ENCODE measurements at places on chromosomes 7 and 10.

GRCh38 chr7:21771906-21772610, 173.6 kb downstream of the CDCA7L start:
- no peak for DNase-seq

- DNase-seq = no peak
Observed at GRCh38 chr10:38038107-38038931, 27.8 kb downstream of the ZNF33A start.

- DNase-seq = peak; percentile 33
Observed at GRCh38 chr7:142384493-142384922, 126.7 kb upstream of the PRSS58 start.

DNA sequence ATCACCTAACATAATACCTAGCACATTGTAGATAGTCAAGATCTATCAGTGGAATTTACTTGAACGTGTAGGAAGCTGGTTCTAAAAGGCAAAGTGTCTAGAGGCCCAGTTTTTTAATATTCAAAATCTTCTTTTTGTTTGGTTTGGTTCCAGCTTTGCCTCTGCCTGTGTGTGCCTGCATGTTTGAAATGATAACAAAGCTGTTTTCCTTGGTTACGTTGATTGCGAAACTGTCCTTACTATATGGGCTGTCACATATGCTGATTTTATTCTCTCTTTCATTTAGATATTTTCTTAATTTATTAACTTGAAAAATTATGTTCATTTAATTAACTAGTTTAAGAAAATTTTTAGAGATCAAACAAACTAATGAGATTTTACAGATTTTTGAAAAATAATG, 237.3 kb downstream of the SEMA3A start:
- DNase-seq = no peak

- DNase-seq = no peak
Observed at GRCh38 chr7:138125598-138126111, 49.4 kb downstream of the AKR1D1 start.

- no peak for DNase-seq
Observed at GRCh38 chr7:27693794-27694193, 31.1 kb upstream of the HIBADH start.

- no peak for DNase-seq
Observed at GRCh38 chr7:157318015-157318706, 18.6 kb upstream of the DNAJB6 start.

DNA sequence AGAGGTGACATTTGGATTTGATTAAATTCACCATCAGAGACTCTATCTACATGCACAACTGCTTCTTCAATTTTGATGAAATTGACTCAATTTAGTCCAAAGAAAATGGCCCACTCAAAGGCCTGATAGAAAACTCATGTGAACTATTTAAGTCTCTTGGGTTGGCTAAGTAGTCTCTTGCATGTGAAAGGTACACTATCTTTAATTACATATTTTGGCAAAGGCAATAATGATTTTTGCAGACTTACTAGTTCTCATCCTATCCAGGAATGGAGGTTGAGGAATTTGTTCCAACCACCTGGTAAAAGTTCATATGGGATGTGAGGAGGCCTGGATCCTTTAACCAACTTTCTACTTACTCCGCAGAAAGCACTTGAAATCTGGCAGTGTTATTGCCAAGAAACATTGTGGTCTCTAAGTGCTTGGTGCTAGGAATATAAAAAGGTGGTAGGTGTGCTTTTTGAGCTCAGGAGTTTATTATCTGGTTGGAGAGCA, 618.6 kb upstream of the MKI67 start:
- DNase-seq = no peak

DNA sequence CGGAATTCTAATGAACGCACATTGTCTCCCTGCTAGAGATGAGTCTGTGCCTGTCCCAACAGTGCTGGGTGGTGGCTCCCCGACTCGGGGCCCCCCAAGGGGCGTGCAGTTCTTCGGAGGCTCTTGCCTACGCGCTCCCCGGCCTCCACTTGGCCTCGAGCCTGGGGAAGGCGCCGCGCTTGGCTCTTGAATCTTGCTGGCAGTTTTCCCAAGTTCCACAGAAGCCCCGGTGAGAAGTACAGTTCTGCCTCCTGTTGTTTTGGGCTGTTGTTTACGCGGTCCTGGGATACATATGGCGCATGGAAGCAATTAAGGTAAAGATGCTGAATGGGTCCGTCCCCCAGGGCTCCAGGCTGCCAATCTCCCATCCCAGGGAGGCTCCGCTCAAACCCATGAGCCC, 32.6 kb upstream of the UNCX start:
- DNase-seq = no peak

- DNase-seq = no peak
Observed at GRCh38 chr10:28036587-28036986, 37.7 kb upstream of the ODAD2 start.

- DNase-seq = no peak
Observed at GRCh38 chr10:124249812-124250432, 156.5 kb upstream of the CHST15 start.

DNA sequence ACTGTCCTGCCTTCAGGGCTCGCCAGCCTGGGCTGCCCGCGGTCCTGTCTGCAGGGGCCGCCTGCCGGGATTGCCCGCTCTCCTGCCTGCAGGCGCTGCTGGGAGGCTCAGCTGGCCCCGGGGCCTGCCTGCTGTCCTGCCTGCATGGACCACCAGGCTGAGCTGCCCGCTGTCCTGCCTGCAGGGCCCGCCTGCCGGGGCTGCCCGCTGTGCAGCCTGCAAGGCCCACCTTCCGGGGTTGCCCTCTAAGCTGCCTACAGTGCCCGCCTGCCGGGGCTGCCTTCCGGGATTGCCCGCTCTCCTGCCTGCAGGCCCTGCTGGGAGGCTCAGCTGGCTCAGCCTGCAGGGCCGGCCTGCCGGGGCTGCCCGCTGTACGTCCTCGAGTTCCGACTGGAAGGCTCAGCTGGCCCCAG, 164.4 kb downstream of the GLRX3 start:
- DNase-seq = peak; percentile 50

DNA sequence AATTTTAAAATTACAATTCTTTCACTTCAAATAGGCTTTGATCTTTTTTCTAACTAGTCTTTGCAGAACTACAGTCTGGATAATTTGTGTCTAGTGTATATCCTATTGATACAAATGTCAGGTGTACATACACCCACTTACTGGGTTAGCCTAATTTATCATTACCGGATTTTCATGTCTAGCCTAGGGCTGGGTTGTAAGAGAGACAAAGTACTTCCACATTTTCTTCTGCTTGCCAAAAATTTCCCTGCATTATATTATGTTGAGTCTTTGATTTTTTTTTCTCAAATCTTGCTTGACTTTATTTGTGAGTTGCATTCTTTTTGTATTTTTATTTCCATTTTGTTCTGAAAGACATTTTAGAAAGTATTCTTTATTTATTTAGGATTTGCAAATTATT, 284.8 kb upstream of the FZD8 start:
- no peak for DNase-seq

- no peak for DNase-seq
Observed at GRCh38 chr10:19683356-19683755, 132.9 kb upstream of the PLXDC2 start.

DNA sequence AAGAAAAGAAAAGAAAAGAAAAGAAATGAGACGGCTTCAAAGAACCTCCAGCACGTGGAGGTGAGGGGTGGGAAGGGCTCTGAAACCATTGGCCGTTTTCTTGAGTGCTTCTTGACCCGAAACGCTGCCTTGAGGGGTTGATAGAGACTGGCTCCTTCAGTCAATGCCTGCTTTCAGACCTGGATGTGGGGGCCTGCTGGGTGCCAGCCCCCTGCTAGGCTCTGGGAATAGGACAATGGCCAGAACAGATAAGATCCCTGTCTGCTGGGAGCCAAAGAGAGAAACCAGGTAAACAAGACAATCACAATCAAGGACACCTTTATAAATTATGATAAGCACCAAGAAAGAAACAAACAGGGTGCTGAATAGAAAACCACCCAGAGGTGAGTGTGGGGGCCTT, 27.7 kb downstream of the ZMIZ1 start:
- no peak for DNase-seq

- no peak for DNase-seq
Observed at GRCh38 chr10:72315611-72316385, 38.9 kb downstream of the DNAJB12 start.

- DNase-seq = no peak
Observed at GRCh38 chr7:114823290-114823689, 98.6 kb upstream of the MDFIC start.

GRCh38 chr7:142438235-142438922, 180.5 kb upstream of the PRSS58 start:
- DNase-seq = no peak

DNA sequence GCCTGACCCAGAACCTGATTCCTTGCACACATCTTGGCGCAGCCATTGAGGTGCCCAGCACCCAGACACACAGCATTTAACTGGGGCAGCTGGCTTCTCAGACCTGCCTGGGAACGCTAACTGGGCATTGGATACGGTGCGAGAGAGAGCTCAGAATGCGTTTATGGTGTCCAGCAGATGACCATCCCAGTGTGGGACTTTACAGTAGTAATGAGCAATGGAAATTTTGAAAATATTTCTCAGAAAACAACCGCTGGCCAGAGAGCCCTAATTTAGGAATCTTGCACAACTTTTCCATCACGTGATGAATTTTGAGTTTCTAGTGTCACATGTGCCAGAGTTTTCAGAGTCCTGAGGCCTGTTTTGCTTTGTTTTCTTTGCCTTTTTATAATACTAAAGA, 78.2 kb upstream of the SEC61G start:
- DNase-seq = no peak

DNA sequence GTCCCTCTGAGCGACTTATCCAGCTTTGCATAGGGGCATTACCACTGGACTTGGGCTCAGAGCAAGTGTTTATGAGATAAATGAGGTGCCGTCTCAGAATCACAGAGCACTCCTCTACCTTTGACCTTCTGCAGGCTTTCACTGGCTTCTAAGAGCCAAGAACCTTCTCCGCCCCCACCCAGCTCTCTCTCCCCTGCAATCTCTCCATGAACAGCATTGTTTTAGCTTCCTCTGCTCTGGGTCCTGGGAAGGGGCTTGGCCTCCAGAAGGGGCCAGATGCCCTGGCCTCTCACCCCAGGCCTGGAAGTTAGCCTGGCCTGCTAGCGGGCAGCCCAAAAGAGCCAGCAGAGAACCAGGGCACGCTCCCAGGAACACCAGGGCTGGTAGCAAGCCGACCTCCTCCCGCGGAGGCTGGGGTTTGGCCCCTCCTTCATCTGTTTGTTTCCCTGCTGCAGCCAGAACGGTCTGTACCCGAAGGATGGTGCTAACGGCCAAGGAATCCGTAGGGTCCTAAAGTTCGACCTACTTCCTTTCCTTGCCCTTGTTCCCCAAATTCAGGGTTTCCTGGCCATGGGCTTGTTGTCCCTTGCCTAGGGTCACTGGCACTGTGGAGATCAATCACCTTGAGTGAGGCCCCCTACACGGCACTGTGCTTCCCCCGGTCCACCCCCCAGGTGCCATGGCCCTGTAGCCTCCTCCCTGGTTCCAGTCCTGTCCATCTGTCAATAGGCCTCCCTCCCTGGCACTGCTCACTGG, 18.7 kb upstream of the DDIT4 start:
- DNase-seq = no peak

DNA sequence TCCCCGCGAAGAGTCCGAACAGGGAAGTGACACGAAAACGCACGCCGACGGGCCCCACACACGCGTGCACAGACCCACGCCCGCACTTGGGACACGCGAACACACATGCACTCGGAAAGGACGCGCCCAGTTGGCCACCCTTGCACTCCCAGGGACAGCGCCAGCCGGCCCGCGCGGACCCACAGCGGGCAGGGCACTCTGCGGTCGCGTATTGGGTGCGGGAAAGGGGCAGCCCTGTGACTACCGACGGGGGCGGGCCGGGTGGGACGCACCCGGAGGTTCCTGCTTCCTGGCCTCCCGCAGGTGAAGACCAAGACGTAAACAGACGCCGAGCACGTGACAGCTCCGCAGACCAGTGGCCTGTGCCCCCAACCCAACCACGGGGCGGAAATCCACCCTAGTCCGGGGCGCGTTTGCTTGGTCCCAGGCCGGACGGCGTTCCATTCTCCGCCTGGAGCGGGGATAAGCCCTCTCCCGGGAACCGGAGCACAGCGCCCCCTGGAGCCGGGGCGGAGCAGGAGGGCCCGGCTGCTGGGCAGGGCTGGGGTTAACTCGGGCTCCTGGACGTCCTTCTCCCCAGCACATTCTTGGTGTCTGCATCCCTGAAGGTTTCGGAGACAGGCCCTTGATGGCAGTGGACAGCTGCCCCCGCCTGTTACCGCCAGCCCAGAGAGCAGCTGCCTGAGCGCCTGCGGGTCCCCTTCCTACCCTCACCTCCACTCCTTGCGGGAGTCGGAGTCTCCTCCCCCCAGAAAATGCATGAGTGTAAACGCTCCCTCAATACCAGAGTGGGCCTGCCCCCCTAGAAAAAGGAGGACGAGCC, 2.0 kb upstream of the LZTS2 start:
- peak; percentile 64 for DNase-seq

DNA sequence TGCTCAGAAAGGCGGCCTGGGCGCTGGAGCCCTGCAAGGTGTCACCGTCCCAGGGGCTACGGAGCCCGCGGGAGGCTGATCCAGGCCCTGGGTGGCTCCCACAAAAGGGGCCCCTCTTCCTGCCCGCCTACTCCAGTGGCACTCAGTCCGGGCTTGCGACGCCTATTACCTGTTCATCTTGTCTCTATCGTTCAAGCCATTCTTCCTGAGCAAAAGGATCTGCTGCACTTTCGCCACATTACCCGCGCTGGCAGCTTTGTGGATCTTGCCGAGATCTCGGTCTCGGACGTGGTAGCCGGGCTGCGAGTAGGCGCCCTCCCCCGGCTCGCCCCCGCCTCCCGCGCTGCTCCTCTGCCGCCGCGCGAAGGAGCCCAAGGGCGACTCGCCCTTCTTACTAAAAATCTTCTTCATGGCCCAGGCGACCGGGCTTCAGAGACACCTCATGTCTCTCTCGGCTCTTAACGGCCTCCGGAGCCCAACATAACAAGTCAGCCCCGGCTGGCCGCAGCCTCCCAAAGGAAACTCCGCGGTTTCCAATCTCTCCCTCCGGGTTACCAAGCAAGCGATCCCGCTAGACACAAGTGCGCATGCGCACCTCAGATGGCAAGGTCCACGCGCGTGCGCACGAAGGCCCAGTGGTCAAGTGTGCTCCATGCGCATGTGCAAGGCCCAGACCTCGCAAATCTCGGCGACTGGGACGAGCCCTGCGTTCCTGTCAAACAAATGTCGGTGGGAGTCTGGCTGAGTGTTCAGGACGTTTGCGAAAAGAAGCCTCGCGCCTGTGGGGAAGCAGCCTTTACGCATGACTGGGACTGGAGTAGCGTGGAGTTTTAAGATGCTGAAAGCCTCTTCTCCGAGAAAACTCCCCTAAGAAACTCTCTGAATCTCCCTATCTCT, at the start of gene ANKRD26:
ANKRD26 (minus strand) TSS at position 579 of the 897 bp plus-strand sequence; CDS start at position 411, 168 bp downstream.
- DNase-seq = peak; percentile 92

- DNase-seq = no peak
Observed at GRCh38 chr7:78873117-78873516, 580.4 kb downstream of the MAGI2 start.

Data from stimulated activated CD4-positive, alpha-beta T cell treated with anti-CD3 and anti-CD28 coated beads, Interleukin-12 subunit alpha, Interleukin-12 subunit beta, amount 100 ng/mL, for 24 hours (primary cell).